Cardiac muscle cell (in vitro differentiated cells and primary cell): ENCODE measurements at places on chromosomes 3 and 15. TPM values are rescaled to one million over a fixed set of nuclear protein-coding genes. Genes with fewer than 3 reads are reported as not detected.
A peak's percentile ranks its signal among the peaks of the same experiment; 100 is the strongest.

Gene C3orf22
- total RNA-seq: not detected in 2 replicates

Gene AP3B2
- total RNA-seq: 3.0 TPM in 2 replicates

DNA sequence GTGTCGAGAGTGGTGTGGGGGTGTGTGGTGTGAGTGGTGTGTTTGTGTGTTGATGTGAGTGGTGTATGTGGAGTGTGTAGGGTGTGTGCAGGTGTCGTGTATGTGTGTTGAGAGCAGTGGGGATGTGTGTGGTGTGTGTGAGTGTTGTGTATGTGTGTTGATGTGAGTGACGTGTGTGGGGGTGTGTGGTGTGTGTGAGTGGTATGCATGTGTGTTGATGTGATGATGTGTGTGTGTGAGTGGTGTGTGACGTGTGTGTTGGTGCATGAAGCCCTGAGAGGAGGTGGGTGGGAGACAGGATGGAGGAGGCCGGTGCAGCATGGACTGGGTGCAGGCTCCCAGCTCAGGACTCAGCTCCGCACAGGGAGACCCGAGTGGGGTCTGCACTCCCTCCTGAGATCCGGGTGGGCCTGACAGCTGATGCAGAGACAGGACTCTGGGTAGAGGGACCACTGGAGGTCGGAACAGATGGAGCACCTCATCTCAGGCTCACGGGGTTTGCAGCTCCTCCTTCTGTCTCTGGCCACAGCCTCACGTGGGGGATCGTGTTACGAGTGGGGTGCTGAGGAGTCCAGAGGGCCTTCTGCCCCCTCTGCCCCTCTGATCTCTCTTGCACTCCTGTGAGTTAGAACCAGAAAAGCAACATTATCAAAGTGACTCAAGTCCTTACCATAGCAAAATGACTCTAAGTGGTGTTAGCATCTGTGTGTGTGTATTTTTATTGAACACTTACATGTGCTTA is 41.3 kb downstream of the ARNT2 start:
- DNase-seq: no peak

DNA sequence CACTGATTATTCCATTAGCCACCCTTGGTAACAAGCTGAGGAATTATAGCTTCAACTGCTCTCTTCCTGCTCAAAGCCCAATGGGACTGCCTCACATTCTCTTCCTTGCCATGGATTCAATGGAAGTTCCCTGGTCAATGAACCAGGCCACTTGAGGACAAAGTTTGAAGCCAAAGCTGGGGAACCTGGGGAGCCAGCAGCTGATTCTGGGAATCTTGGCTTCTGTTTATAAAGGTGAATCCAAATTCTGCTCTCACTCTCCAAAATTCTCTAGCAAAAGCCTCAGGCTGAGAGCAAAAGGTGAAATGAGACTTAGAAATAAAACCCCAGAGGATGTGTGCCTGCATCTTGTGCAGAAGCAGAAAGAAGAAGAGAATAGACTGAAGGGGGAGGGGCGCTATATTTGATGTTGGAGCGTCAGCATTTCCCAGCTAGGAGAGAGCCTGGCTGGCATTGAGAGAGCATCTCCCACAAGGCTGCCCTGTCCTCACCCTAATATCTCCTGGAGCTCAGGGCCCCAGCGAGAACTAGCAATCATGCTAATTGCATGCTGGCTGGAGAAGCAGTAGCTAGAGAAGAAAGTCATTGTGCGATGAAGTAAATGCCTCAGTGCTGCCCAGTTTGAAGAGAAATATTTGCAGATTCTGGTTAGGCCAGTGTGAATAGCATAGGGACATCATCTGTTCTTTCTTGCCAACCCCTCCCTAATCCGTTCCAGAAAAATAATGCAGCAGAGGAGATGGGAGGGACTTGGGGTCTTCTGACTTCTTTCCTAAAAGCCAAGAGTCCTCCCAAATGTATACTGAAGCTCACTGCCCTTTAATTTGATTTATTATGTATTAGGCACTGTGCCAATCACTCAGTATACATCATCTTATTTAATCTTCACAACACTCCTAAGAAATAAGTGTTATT is 34.9 kb upstream of the GAP43 start:
- DNase-seq: no peak

DNA sequence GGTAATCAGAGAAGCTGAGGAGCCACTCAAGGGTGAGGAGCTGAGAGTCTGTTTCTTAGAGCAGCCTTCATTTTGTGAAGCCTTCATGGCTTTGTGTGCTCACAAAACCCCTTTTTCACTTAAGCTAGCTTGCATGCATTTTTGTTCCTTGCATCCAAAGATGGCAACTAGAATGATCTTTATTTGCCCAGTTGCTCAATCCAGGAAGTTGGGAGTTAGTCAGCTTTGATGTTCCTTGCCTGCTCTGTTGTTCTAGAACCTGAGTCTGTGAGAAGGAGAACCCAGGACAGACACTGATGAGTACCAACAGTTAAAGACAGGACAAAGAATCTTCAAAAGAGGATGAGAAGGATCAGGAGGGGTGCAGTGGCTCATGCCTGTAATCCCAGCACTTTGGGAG is 81.8 kb downstream of the IL20RB start:
- peak; percentile 15 for DNase-seq

GRCh38 chr15:44694416-44694815 is 16.7 kb downstream of the PATL2 start:
- DNase-seq: no peak

- no peak for DNase-seq
Measured at GRCh38 chr3:48090166-48090939, 74.1 kb upstream of the MAP4 start.

- DNase-seq: peak; percentile 30
Measured at GRCh38 chr15:48856942-48857341, 21.0 kb upstream of the EID1 start.

DNA sequence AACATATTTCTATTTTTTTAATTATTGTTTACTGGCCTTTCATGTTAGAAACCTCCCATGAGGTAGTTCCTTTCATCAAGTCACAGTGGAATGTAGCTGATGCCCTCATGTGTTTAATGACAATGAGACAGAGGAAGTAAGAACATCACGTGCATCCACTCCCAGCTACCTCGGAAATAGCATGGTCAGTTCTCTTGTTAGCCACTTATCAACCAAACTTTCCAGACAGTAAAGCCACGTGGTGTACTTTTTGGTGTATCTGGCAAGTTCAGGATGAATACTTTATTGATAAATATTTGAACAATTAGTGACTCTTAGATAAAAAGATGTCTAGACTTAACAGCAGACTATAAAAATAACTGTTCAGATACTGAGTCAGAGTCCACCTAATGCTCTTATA is 781.7 kb downstream of the MECOM start:
- no peak for DNase-seq

Gene ITGA11
- 0.12 and 1.4 TPM in 2 replicates for total RNA-seq

Gene MLF1
- total RNA-seq: 113 and 121 TPM in 2 replicates

Gene KLHL18
- total RNA-seq: 12.5 and 14.8 TPM in 2 replicates

Gene SPINK8
- not detected in 2 replicates for total RNA-seq

Gene CX3CR1
- total RNA-seq: 0.48 and 0.56 TPM in 2 replicates

- peak; percentile 63 for DNase-seq
Measured at GRCh38 chr3:57555738-57556458, at the start of gene PDE12. TSS of gene PDE12 (plus strand) at chr3:57556274. CDS start at chr3:57556380, 106 bp downstream.

DNA sequence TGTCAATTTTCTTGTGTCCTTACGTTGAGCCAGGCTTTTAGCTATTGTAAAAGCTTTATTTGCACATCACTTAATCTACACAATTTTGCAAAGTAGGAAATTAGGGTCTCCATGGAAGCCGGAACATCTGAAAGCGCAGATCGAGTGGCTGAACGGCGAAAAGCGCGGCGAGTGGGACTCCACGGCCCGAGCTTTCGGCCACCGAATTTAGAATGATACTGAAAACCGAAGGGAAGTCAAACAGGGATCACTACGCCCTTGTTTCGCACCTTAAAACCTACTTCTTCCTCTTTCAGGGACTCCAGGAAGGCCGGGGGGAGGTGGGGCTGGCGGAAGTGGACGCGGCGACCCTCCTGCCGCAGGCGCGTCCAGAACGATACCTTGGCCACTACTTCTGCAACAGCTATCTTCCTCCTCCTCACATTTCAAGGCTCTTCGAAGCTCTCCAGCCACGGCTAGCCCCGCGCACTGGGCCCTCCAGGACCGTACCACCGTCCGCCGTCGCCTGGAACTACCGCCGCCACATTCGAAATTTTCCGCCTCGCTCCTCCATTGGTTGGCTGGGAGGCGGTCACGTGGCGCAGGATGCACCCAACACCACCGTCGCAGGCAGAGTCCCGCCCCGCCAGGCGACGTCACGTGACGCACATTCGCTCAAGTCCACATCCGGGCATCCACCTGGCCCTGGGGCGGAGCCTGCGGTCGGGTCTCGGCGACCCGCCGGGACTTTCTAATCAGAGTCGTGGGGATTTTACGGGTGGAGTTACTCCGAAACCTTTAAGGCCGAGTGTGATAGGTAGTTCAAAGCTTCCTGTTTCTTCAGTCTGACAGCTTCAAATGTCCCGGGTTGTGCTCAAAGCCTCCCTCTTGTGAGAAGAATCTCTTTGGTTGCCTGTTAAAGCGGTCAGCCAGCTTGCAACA is at the start of gene SGO1:
TSS of gene SGO1 (minus strand) at position 528 of the 921 bp plus-strand sequence. CDS start 2,179 bp downstream, outside the sequence.
- DNase-seq: peak; percentile 98

DNA sequence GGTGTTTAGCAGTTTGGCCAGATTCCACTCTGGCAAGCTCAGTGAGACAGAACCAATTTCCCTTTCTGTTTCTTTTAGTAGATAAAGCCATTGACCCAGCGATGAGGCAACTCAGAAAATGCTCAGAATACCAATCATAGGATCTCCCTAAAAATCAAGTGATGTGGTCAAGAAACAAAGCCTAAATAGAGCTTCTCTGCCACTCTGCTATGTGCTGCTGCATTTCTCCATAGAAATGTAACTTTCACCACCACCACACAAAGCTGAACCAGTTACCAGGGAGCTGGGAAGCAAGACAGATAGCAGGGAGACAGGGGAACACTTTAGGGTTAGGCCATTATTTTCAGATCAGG is 109.8 kb downstream of the RPL22L1 start:
- DNase-seq: peak; percentile 66

GRCh38 chr15:35669432-35670045 is 123.6 kb upstream of the DPH6 start:
- DNase-seq: no peak

GRCh38 chr3:87696124-87697013 is 362.4 kb downstream of the CGGBP1 start:
- DNase-seq: no peak

Gene C3orf80
- total RNA-seq: 3.6 and 4.1 TPM in 2 replicates

Gene TMEM207
- total RNA-seq: not detected in 2 replicates

GRCh38 chr3:30602946-30603345 is 3.5 kb upstream of the TGFBR2 start:
- no peak for DNase-seq

GRCh38 chr15:79193103-79193502 is 89.4 kb upstream of the ANKRD34C start:
- no peak for DNase-seq

GRCh38 chr3:99084826-99085225 is 183.3 kb upstream of the DCBLD2 start:
- DNase-seq: peak; percentile 5

Gene CGNL1
- 97.4 and 134 TPM in 2 replicates for total RNA-seq

- peak; percentile 92 for DNase-seq
Measured at GRCh38 chr3:125374996-125375941, at the start of gene ZNF148. TSS of gene ZNF148 (minus strand) at chr3:125375325. CDS start at chr3:125313640, 61,685 bp downstream.

GRCh38 chr3:69998759-69999139 is 784 bp upstream of the SAMMSON start:
- DNase-seq: no peak

Gene SOX14
- not detected in 2 replicates for total RNA-seq

DNA sequence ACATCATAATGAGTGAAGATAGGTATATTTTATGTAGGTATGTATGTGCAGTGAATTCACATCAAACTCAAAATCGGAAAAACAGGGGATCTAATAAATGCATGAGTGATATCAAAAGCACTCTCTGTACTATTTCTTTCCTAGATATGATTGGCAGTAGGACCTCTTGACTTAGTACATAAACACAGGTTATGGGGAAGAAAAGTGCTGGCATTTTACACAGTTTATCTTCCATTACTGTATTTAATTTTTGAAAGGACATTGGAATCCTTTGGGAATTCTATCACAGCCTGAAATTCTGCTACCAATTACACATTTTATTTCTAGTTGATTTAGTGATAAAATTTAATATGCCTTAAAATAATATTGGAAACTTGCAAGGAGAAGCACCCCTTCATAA is 470.5 kb upstream of the ONECUT1 start:
- no peak for DNase-seq
